ENCODE measurements at places on chromosomes 5 and 9.

- DNase-seq, result no peak
Measured at GRCh38 chr5:68740226-68740910, 353.4 kb upstream of the SLC30A5 start.

- DNase-seq, result no peak
Measured at GRCh38 chr5:142939884-142940283, 169.7 kb downstream of the ARHGAP26 start.

- DNase-seq, result peak; percentile 35
Measured at GRCh38 chr5:114658194-114658593, 296.3 kb downstream of the KCNN2 start.

DNA sequence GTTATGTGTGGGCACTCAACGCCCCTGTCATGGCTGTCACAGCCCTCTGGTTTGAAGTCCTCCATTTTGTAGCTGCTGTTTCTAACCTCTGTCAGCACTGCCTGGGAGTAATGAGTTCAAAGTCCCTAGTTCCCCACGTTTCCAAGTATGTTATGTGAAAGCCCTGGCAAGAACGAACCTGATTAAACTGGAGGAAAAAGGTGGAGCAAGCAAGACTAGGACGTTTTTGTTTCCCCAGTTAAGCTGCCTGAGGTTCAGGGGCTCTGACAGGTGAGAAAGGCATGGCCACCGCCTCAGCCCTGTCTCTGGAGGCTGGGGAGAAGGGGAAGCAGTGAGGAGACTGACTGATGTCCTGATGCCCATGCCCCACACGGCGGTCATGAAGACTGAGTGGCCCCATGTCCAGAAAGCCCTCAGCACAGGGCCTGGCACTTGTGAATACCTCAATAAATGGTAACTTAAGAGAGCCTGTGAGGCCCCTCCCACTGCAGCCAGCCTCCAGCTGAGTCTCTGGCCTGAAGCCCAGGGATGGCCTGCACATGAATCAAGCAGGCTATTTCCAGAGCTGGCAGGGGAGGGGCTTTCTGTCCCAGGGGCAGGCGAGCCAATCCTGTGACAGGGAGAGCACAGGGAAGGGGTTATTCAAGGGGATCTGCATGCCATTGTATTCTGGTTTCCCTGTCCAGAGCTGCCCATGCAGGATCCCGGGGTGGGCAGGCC, 61.8 kb downstream of the PFDN1 start:
- DNase-seq, result peak; percentile 91

DNA sequence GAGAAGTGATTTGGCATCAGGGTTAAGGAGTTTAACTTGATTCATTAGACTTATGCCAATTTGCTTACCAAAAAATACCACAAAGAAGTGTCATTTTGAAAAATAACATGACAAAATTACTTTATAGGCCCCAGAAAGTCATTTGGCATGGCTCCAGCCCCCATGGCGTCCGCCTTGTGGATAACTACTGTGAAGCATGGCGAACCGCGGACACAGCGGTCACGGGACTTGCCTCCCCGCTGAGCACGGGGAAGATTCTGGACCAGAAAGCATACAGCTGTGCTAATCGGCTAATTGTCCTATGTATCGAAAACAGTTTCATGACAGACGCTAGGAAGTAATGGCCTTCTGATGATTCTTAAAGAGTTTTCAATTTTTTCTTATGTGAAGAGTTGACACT, 35.4 kb upstream of the TGFBR1 start:
- DNase-seq, result no peak

DNA sequence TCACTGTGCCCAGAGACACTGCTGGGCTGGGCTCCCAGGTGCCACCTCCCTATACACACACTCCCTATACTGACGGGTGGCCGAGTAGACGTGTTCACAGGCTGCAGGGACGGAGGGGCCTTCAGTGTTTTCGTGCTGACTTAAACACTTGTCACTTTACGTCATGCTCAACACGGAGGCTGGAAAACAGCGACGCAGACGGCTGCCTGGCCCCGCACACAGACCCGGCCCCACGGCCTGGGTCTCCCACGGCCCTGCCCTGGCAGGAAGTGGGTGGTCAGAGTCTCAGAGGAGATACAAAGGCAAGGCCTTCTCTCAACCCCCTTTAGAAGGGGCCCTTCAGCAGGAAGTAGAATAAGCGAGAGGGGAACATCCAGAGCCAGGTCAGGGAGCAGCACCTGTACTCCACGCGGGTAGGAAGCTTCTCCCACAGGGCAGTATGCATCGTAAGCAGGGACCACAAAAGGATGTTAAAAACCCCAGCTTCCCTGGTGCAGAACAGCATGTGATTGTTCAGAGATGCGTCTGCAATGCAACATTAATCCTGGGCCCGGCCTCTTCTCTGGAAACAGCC, 11.9 kb upstream of the TBC1D9B start:
- no peak for DNase-seq

DNA sequence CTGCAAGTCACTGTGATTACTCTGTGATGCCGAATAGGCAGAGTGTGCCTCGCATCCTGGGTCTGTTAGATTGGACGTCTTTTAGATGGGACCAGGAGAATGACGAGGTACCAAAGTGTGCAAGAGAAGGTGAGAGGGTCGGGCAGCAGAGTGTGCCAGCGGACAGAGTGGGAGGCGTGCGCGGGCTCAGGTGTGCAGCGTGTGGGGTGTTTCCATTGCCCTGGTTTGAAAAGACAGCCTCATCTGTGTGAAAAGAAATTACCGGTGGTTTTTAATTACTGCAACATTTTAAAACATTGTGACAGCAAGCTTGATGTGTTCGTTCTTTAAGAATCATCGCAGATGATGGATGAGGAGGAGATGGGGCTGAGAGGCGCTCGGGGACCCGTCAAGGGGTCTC, 4.2 kb upstream of the FAM163B start:
- no peak for DNase-seq

GRCh38 chr5:97714424-97714823, 531.4 kb upstream of the RIOK2 start:
- DNase-seq, result no peak

- DNase-seq, result no peak
Measured at GRCh38 chr5:157519579-157520253, 55.9 kb downstream of the ADAM19 start.

DNA sequence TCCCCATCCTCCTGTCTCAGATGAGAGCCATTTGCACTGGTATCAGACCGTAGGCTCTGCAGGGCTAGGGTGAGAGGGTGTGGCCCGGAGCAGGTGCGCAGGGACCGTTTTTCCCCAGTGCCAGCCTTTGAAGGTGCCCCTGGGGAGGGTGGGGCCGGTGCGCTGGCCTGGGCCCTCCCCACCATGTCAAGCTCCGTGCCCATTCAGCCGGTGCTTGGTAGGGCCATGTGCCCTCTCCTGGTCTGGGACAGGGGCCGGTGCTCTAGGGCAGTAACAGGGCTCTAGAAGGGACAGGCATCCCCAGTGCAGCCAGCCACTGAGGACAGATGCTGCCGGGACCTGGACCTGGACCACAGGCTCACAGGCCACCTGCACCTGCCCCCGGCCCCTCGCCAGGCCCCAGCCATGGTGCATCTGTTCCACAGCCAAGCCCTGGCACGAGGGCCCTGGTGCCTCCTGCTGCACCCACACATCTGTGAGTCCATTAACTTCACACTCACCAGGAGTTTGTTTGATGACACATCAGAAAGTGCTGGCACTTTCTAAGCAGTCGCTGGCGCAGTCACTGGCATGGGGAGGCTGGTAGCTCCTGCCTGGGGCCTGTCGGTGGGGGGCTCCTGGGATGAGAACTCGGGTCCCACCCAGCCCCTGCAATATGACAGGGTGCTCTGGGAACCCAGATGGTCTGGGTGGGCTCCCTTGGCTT, 5.0 kb upstream of the QRFP start:
- DNase-seq, result no peak

DNA sequence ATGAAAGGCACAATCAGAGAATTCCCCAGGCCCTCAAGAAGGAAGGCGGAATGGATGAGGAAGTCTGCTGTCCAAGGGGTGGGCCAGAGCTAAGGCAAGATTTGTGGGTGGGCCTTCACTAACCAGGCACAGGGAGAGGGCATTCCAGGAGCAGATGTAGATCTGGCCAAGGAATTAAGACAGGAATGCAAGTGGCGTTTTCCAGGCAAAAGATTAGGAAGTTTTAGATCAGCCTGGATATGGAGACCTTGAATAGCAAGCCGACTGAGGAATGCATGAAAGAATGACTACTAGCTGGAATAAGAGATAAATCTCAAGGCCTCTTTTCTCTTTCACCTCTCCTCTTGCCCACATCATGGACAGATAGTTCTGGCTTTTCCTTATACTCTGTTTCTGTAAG, 68.5 kb downstream of the GHR start:
- DNase-seq, result peak; percentile 58

Measured in fibroblast of skin of abdomen (primary cell).